ENCODE measurements at places on chromosomes 13 and 19. TPM values are rescaled to one million over a fixed set of nuclear protein-coding genes. Genes with fewer than 3 reads are reported as not detected.

Gene WDR88
- not detected for total RNA-seq

Gene LYL1
- total RNA-seq = 0.77 TPM

Gene S1PR5
- total RNA-seq = 0.12 TPM

Gene ARHGAP33
- total RNA-seq = 11.7 TPM

Gene KIR3DL1
- total RNA-seq = not detected

Gene KRTDAP
- total RNA-seq = not detected

Gene ZNF541
- total RNA-seq = 0.12 TPM

Gene ZNF69
- 2.9 TPM for total RNA-seq

All from uterine smooth muscle cell (primary cell).